ENCODE measurements at places on chromosomes 1 and 21.
A peak's percentile ranks its signal among the peaks of the same experiment; 100 is the strongest.

DNA sequence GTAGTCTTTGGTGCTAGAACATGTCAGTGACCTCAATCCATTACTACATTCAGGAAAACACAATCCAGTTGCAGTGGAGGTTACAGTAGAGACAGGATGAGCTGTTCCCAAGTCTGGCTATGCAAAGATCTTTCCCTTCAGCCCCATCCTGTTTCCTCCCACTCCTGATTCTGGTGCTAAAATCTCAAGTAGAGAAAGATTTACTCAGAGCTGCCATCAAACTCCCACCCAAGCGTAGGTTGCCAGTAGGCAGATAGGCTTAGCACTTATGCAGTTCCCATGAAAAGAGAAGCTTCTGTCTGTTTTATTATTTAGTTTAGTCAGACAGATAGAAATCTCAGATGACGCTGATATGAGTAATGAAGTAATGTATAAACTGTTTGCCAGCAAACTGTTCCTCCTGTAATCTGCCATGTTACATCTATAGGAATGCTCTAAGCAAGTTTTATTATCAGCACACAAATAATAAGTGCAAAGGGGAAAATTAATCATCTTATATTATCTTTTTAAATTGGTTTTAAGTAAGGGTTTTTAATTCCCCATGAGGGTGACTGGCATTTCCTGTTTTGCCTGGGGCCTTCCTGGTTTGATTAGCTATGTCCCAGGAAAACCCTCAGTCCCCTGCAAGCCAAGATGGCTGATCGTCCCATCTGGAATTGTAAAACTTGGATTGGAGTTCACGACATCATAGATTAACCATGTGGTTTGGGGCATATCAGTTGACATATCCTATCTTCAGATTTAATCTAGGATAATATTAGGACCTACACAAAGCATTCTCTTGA lies 188.3 kb upstream of the PALMD start:
- no peak for DNase-seq

GRCh38 chr1:201376464-201377374 lies 761 bp downstream of the TNNT2 start:
- DNase-seq: no peak

DNA sequence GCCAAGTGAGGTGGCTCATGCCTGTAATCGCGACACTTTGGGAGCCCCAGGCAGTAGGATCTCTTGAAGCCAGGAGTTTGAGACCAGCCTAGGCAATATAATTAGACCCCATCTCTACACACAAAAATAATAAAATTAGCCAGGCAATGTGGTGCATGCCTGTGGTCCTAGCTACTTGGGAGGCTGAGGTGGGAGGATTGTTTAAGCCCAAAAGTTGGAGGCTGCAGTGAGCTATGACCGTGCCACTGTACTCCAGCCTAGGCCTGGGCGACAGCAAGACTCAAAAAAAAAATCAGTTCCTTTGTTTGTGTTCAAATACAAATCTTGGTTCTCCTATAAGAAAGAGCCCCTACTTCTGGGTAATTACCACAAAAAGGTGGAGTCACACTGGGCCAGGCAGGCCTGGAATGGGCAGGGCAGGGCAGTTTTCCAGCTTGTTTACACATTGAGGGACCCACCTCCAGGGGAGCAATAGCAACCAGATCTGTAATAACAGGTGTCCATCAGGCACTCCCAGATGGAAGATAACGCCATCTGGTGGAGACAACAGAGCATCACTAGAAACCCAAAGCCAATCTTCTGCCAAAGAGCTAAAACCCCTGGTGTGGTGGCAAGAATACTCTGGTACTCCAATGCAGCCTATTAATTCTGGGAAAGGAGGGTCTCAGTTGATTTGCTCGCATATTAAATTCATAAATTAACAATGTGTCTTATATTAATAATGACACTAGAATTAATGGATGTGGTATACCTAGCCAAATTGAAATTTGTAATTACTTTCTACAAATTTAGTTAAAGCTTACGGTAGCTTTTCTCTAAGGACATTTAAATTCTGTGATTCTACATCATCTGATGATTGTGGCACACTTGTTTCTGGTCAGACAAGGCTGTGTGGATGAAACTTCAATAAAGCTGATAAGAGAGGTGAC lies 13.2 kb downstream of the PPP1R15B start:
- DNase-seq: peak; percentile 87

DNA sequence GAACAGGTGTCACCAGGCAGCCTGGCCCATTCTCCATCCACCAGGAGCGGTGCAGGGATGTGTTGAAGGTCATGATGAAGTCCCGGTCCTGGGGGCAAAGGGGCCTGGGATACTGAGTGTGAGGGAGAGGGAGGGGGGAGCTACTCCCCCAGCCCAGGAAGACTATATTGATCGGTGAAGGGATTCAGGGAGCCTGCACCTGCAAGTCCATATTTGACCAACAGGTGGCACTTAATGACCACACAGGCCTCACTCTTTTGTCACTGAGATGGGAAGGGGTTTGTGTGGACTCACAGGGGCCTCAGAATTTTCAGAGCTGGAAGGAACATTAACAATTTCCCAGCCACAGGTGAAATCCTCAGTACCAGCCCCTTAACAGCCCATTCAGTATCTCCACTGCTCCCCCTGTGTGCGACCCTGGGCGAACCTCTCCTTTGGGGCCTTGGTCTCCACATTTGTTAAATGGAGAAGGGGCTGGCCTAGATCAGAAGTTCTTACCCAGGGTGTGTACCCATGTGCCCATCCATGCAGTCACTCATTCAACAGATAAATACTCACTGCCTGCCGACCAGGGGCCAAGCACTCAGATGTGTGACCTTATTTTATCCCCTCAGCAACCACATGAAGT lies 55.6 kb downstream of the NKAIN1 start:
- peak; percentile 36 for DNase-seq

GRCh38 chr1:225437710-225438437 lies 10.0 kb upstream of the LBR start:
- DNase-seq: no peak

DNA sequence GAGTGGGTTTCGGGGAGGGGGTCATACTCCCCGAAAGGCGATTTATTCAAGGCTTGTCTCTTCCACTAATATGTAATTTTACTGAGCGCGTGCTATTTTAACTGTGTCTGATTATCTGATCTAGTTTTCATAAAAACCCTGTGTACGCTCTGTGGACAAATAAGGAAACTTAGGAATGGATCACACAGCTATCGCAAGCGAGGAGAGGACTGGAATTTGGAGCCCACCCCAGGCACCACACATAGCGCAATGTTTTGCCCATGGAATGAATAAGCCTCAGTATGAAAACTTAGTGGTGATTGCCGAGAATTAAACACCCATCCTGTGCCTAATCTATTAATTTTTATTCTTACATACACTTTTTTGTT lies 9.8 kb upstream of the RAB42 start:
- peak; percentile 28 for DNase-seq

- no peak for DNase-seq
Observed at GRCh38 chr1:114328361-114328904, 174.8 kb upstream of the SYT6 start.

DNA sequence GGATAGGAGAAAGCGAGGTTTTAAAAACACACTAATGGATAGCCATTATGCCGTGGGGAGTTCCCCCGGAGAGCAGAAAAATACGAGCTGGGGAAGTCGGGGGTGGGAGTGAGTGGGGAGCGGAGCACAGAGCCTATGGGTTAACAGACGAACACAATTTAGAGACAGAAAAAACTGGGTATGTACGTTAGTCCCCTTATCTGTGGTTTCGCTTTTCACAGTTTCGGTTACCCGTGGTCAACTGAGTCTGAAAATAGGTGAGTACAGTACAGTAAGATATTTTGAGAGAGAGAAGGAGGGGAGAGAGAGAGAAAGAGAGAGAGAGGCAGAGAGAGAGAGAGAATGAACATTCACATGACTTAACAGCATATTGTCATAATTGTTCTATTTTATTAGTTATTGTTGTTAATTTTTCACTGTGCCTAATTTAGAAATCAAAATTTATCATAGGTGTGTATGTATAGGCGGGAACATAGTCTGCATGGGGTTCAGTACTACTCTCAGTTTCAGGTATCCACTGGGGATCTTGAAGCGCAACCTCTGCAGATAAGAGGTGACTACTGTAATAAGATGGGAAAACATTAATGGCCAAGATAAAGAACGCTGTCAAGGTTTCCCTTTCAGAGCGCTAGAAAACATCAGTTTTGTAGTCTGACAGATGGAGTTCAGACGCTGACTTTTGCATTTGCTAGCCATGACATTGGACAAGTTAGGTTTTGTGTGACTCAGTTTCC lies 125.6 kb upstream of the LMO4 start:
- DNase-seq: no peak

DNA sequence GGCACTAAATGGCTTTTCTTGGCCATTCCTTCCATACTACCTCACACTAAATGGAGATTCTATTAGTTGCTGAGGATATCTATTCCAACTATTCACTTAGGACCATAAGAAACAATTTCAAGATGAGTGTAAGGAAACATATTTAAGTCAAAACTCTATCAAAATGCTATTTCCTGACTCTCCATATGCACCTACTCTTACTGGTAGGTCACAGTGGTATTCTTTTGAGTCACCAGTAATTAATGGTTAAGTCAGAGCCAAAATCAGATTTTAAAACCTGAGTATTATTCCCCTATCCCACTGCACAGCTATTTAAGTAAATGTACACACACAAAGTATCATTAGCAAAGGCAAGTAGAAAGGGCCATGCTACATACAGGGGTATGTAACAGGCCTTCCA lies 50.3 kb downstream of the ARID4B start:
- DNase-seq: no peak

- peak; percentile 5 for DNase-seq
Observed at GRCh38 chr1:245079021-245079609, 75.7 kb upstream of the KIF26B start.

GRCh38 chr1:18599086-18599485 lies 31.6 kb upstream of the PAX7 start:
- DNase-seq: no peak

DNA sequence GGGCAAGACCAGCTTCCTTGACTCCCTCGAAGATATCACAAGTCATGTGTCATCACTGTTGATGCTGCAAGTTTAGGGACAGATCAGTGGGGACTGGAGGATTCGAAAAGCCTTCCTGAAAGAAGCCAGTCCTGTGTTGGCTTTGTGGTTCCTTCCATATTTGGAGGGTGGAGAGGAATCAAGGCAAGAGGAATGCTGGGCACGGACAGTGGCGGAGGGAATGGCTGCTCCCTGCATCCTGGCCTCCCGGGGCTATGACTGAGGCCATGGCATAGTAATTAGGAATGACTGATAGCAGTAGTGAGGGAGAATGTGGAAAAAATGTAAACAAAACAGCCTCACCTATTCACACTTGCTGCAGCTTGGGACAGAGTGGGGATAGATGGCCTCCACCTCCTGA lies 36.4 kb downstream of the VANGL1 start:
- no peak for DNase-seq

- no peak for DNase-seq
Observed at GRCh38 chr1:160158534-160158933, 7.1 kb downstream of the ATP1A4 start.

DNA sequence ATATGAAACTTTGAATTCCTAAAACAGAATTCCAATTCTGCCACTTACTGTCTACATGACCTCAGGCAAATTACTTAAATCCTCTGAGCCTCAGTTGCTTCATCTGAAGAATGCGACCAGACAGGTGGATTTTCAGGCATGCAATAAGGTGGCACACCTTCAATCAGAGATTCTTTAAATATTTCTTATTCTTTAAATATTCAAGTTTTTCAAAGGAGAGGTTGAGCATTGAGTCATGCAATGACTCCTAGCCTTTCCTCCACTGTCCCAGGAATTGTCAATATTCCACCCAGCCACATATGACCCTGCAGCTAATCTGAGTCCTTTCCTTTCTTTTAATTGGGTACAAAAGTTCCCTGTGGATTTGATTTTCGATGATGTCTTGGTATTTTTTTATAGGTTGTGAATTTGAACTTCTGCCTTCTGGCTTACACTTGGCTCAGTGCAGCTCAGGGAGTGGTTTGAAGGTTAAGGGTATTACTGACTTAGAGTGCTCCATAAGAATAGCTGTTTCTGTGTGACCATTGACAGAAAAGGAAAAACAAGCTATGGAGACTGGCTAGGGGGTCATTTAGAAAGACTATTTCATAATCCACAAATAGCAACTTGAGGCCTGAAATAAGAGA lies 52.2 kb upstream of the PRDX6 start:
- DNase-seq: no peak

- DNase-seq: no peak
Observed at GRCh38 chr1:178126741-178127185, 32.9 kb downstream of the RASAL2 start.

DNA sequence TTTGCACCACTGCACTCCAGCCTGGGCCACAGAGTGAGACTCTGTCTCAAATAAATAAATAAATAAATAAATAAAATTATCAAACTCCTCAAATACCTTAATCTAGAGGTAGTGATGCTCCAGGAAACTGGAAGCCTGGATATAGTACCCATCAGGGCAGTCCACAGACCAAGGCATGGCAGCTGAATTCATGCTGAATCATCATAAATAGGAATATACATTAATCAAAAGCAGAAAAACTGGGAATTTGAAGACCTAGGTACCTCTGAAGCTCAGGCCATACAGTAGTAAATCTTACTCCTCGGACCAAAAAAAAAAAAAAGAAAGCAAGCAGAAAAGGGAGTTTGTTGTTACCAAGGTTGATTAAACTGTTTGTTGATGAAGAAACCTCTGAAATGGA lies 184.2 kb upstream of the CHODL start:
- DNase-seq: no peak

GRCh38 chr1:26827663-26828062 lies 1.2 kb downstream of the ZDHHC18 start:
- no peak for DNase-seq

DNA sequence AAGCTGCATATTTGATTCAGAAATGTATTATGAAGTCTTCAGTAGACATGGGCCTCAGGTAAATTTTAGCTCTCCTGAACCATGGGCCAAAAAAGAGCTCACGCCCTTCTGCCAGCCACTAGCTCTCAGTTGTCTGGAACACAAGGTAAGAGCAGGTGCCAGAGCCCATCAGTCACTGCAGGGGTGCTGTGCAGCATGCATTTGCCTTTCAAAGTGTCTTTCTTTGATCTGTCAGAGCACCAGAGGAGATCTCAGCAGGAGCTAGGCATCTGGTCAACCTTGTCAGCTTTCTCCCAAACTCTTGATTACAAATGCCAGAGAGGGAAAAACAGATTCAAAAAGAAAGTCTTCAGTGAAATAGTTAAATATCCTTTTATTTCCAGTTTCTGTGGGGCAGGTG lies 332.3 kb downstream of the COL11A1 start:
- no peak for DNase-seq

DNA sequence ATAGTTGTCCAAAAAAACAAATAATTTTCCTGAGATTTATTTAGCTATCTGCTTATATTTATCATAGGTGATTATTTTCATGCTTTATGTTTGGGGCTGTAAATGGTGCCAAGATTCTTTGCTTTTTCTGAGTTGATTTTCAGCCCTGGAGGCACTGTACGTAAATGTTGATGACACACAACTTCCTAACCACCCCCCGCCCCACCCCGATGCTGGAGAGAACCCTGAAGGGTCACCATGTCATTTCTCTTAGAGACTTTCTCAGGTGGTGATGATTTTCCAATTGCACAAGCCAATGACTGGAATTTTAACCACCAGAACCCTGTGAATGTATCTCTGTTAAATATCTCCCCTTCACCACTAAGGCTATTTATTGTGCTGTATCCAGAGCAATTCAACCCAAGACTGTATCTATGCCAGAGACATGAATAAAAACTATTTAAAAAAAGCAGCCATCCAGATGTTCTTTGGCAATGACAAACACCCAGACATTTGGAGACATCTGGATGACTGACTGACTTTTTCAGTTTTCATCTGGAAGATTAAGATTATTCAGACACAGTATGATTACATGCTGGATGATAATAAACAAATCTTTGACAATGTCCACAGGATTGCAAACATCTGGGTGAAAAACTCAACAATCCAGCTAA lies 346.0 kb downstream of the LMX1A start:
- no peak for DNase-seq

GRCh38 chr1:21911205-21912001 lies 25.7 kb downstream of the HSPG2 start:
- DNase-seq: no peak

Data from NCI-H2029 treated with DMSO at 0.1 percent for 48 hours (cell line).